ENCODE measurements at places on chromosomes 12 and 14.

GRCh38 chr12:47591361-47591791, 114.5 kb downstream of the RPAP3 start:
- no peak for DNase-seq

DNA sequence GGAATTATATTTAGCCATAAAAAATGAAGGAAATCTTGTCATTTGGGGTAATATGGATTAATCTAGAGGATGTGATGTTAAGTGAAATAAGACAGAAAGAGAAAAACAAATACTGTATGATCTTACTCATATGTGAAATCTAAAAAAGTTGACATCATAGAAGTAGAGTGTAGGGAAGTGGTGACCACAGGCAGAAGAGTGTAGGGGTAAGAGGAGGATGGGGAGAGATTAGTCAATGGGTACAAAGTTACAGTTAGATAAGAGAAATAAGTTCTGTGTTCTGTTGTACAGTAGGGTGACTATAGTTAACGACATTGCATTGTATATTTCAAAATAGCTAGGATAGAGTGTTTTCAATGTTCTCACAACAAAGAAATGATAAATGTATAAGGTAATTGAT, 87.0 kb downstream of the TSHR start:
- no peak for DNase-seq

GRCh38 chr12:108668542-108668941, 34.8 kb upstream of the SELPLG start:
- DNase-seq, result no peak

- no peak for DNase-seq
These were observed 46.9 kb downstream of the ZFYVE21 start for GRCh38 chr14:103762541-103762940.

DNA sequence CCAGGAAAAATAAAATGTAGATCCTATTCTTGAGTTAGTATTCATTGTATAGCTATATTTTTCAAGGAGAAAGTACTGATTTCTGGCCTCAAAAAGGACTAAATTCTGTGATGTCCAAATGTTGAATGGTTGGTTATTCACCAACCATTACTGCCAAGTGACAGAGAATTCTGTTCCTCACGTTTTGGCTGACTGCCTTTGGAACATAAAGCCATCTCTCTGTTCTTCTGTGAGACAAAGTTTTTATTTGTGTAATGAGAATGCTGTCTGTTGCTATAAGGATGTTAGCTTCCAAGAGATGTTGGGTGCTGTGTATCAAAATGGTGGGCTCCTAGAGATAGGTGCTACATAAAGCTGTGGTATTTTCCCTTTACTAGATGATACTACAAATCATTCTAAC, 9.3 kb downstream of the ZNF410 start:
- no peak for DNase-seq

- DNase-seq, result no peak
These were observed at the start of gene LPAR5 for GRCh38 chr12:6635856-6636531. Gene LPAR5 (minus strand): TSS chr12:6635959. CDS start chr12:6621248, 14,711 bp downstream.

DNA sequence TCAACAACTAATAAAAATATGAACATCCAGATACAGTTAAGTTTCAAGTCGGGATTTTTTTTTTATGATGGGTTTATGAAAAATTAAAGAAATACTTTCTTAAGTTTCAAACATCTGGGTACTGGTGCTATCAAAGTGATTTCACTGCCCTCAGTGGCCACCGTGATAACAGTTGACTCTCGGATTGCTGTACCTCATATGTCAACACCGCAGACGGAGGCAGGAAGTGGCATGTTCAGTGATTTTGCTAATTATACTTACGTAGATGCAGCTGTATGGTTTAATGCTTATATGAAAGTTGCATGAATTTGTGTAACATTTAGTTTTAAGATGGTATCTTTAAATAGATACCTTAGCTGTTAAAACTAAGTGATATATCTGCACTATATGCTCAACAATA, 20.8 kb upstream of the FBLN5 start:
- DNase-seq, result no peak

DNA sequence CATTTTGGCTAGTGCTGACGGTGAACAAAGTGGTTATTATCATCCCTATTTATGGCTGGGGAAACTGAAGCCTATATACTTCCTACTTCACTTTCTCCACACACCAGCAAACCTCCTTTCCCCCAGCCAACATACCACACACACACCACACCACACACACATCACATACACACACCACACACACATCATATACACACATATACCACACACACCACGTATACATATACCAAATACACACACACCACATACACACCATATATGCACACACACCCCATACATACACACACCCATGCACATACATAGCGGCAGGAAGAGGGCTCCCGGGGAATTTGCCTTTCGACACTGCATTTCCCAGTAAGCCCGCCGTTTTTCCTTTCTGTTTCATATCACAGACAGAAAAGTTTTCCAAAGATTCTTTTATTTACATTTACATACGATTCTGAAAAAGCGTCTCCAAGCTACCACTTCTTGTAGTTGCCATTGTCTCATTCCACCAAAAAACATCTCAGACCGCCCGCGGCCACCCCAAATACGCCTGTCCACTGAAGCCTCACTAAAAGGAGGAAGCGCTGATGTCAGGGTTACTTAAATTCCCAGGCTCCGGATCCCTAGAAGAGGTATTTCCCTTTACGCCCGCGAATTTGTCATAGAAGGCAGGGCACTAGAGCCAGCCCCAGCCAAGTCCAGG, 823 bp upstream of the RAB5B start:
- DNase-seq, result no peak
